CD4-positive, alpha-beta T cell treated with Interleukin-10 for 1 hour (primary cell): ENCODE measurements at places on chromosomes 4 and X.

GRCh38 chr4:168588916-168589531 lies 92.2 kb downstream of the PALLD start:
- no peak for DNase-seq

DNA sequence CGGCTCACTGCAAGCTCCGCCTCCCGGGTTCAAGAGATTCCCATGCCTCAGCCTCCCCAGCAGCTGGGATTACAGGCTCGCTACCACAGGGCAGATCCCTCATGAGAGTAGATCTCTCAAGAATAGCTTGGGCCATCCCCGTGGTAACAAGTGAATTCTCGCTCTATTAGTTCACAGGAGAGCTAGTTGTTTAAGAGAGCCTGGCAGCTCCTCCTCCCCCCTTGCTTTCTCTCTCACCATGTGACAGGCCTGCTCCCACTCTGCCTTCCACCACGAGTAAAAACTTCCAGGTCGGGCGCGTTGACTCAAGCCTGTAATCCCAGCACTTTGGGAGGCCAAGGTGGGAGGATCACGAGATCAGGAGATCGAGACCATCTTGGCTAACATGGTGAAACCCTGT lies 30.3 kb upstream of the LAP3 start:
- no peak for DNase-seq

- DNase-seq, result no peak
These were observed 84.6 kb upstream of the GUCY1A1 start for GRCh38 chr4:155582041-155582440.

DNA sequence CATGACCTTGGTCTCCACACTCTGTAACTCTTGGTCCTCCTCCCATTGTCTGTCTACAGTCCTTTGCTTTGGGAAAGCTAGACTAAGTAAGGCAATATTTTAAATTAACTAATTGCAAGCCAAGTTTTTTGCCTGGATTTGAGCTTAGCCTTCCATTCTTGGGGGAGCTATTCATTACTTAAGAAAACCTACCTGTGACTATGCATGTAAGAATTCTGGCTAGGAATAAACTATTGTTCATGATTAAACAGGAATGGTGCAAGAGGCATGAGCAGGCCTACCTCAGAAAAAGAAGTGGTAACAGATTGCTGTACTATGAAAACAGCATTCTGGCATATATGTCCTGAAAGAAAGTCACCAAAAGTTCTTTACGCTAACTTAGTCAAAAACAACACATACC lies 309.4 kb downstream of the MAPK10 start:
- DNase-seq, result no peak

DNA sequence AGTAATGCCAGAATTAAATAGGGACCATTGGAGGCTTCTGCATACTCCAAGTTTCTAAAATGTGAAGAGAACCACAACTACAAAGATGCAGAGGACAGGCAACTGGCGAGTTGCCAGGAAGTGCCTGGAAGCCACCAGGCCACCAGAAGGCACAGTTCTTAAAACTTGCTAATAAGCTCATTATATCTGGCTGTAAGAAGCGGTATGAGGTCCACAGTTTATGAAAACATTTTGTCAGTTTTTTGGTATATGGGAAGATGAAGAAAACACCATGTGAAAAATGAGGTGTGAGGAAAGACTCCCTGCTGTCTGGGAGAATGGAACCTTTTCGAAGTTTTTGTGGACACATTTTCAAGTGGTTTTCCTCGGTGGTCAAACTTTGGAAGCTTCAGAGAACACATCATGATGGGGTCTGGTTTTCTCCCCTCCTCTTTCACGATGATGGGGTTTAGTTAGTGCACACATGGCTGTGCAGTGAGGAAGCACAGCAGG lies 202.7 kb downstream of the NR3C2 start:
- DNase-seq, result peak; percentile 5

- DNase-seq, result no peak
These were observed 136.8 kb downstream of the PCDH7 start for GRCh38 chr4:30856795-30857564.

DNA sequence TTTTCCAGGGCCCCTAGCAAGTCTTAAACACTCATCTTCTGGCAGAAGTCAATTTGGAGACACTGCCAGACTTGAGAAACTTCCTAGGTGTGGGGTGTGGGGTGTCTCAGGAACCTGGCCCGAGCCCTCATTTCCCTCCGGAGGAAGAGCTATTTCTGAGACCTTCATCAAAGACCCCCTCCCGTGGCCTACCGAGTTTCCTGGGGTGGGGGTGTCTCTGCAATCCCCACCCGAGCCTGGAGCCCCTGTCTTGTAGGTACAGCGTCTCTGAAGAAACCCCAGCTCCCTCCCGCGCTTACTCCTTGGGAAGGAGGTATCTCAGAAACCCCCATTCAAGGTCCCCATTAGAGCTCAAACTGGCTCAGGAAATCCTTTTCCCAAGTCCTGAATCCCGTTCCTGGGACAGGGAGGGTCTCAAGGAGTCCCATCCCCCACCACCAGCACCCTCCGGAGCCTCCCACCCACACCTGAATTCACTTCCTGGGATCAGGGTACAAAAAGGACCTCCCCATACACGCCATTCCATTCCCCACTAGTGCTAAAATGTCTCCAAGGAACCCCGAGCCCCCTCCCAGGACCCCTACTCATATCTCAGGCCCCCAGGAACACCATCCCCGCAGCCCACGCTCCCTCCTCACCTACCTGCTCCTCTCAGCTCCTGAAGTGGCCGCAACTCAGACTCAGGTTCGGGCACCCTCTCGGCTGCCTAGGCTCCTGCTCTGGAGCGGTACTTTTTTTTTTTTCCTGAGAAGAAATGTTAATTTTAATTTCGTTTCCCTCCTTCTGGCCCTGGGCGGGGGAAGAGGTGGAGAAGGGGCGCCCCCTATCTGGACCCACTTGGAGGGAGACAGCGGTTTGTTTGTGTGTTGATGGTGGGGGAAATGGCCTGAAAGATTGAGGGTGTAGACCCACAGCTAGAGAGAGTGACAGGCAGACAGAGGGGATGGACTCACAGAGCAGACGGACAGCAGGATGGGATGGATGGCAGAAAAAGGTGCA lies 1.1 kb downstream of the SLC38A5 start:
- DNase-seq, result peak; percentile 60

GRCh38 chrX:108485960-108486359 lies 46.3 kb downstream of the COL4A5 start:
- no peak for DNase-seq

DNA sequence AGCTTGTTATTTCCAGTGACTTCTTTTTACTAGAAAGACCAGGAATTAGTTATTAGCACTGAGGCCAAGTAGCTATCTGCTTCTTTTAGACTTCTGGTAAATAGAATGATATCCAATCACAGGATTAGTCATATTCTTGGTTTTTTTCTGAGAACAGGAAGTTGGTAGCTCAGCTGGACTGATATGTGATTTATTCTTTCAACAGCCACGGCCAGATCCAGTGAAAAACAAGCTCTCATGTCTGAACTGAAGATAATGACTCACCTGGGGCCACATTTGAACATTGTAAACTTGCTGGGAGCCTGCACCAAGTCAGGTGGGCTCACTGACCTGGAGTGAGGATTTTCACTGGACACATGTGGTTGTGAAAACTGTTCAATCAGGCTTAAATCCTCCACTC lies 48.6 kb downstream of the PDGFRA start:
- no peak for DNase-seq

DNA sequence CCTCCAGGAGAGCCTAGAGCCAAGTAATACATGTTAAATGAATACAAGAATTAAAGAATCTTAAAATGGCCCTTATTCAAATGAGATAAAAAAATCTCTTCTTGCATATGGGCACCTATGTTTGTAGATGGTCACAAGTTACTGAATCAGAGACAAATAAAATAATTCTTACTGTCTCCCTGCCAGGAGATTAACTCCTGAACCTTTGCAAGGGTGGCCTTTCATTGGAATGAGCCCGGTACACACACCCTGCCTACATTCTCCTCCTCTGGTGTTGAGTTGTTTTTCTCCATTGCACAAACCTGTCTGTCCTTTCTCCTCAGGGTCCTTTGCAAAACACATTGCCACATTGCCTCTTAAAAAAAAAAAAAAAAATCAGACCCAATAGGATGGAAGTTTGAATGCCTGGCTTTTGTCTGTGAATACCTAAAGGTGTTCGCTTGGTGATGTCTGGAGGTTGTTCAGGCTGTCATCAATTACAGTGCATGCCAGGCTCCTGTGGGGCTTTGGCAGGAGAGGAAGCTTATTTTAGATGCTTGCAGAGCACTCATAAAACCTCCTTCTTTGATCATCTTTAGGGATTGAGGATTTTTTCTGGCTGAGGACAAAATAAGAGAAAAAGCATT lies 8.3 kb upstream of the TMEM154 start:
- DNase-seq, result no peak

- DNase-seq, result no peak
These were observed 7.7 kb downstream of the HPGDS start for GRCh38 chr4:94334962-94335361.

GRCh38 chrX:112190646-112191045 lies 108.1 kb upstream of the TRPC5 start:
- DNase-seq, result no peak

DNA sequence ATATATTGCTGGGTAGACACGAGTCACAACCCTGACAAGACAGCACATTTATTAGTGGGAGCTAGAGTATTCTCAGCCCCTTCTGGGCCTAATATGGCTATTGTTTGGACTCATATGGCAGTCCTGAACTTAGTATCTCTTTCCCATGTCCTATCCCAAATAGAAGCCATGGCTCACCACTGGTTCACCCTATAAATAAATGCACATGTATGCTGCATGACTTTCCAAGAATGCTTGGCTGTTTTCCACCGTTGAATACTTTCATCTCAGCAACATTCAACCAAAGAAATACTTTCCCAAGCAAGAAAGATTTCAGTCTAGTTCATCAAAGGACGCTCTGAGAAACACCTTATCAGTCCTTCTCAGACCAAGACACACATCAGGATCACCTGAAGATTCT lies 36.7 kb downstream of the SMPX start:
- DNase-seq, result no peak

- DNase-seq, result no peak
These were observed 1315.3 kb downstream of the FSTL5 start for GRCh38 chr4:160848489-160848888.

GRCh38 chrX:134528960-134529359 lies 69.0 kb downstream of the HPRT1 start:
- DNase-seq, result no peak

- DNase-seq, result no peak
These were observed 384.3 kb upstream of the ACTRT1 start for GRCh38 chrX:128436397-128437103.

- DNase-seq, result no peak
These were observed 134.5 kb downstream of the BTC start for GRCh38 chr4:74659576-74660411.

- no peak for DNase-seq
These were observed 60.5 kb downstream of the MSX1 start for GRCh38 chr4:4919927-4920326.
